ENCODE measurements at places on chromosomes 12 and 14.

- no peak for DNase-seq
These were observed 4.8 kb downstream of the SLC41A2 start for GRCh38 chr12:104953323-104953722.

- no peak for DNase-seq
These were observed 14.8 kb upstream of the TMEM229B start for GRCh38 chr14:67503331-67503730.

DNA sequence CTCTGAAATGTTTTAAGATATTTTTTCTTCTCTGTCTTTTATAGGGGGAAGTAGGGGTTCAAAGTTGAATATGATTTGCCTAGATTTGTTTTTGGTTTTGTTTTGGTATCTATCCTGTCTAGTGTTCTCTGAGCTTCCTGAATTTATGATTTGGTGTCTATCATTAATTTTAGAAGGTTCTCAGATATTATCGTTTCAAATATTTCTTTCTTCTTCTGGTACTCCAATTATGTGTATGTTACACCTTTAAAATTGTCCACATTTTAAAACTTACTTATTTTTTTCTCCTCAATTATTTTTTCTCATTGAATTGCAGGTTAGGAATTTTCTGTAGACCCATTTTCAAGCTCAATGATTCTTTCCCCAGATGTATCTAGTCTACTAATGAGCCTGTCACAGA, 13.8 kb upstream of the DCN start:
- no peak for DNase-seq

- no peak for DNase-seq
These were observed 88.3 kb downstream of the RIN3 start for GRCh38 chr14:92601757-92602417.

- no peak for DNase-seq
These were observed 116.6 kb downstream of the PIWIL1 start for GRCh38 chr12:130454296-130454695.

GRCh38 chr12:121613462-121613861, 12.9 kb upstream of the ORAI1 start:
- DNase-seq, result no peak

- peak; percentile 29 for DNase-seq
These were observed 286.9 kb upstream of the PRKD1 start for GRCh38 chr14:30214461-30215090.

DNA sequence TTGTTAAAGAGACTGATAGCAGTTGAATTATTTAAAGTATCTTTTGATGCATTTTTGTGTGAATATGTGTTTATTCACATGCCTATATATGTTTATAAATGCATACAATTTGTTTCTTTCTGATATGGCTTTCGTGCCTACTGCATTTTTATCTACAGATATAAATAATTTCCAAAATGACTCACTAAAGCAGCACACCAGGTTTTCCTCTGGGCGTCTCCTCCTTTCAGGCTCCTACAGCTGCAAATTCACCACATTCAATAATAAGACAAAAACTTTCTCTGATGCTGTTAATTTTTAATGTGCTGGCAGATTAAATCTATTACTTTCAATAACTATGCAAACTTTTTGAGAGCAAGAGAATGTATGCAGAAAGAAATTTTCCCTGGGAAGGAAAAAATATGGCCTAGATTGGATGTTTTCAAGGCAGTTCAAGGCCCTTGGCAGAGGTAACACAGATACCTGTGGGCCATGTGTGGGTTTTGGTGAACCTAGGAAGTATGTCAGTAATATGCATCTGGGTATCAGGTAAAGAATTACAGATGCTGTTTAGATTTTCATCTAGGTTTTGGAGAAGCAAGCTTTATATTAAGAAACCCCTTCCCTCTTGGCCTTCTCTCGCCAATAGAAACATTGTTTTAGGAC, 381.8 kb downstream of the EGLN3 start:
- no peak for DNase-seq

GRCh38 chr12:32549675-32550079, 129.4 kb upstream of the DNM1L start:
- DNase-seq, result no peak

GRCh38 chr14:60933920-60934655, 46.8 kb downstream of the TRMT5 start:
- DNase-seq, result no peak

- no peak for DNase-seq
These were observed at the start of gene PXN for GRCh38 chr12:120265473-120266179. TSS of gene PXN (minus strand) at chr12:120265730. CDS start at chr12:120265629, 101 bp downstream.

GRCh38 chr14:54738009-54738408, 164.6 kb downstream of the GCH1 start:
- DNase-seq, result no peak

DNA sequence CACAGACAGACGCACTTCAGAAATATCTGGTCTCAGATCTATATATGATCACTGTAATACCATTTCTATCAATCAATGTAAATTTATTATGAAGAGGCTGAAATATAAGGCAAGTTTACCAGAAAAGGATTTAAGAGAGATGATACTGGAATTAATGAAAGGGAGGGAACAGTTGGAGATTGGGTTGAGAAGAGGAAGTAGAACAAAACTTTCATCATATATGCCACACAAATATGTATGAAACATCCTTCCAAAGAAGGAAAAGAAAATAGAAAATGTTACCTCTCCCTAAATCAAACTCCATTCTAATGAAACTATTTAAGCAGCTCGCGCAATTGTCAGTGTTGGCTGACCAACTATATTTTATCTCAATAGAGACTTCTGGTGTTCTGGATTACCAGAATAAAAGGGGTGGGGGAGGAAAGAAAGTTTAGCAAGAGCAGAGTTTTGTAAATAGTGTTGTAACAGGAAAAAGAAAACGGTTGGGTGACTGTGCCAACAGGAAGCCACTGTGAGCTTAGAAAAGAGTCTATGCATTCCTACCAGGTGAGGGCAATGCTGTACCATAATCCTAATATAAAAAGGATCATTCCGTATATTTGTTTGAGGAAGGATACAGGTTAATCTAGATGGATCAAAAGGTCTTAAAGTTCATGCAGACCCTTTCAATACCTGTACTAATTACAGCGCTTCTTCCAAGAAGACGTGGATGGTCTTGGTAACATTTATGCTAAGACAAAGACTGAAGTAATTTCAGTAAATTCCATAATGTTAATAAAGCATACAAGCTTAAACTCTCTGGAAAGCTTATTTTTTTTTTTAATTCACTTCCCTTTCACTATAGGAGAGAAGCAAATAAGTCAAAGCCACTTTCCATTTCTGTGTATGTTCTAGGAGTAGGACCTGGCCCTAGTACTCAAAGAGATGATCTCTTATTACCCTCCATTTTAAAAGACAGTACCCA, 14.5 kb upstream of the LLPH start:
- no peak for DNase-seq

DNA sequence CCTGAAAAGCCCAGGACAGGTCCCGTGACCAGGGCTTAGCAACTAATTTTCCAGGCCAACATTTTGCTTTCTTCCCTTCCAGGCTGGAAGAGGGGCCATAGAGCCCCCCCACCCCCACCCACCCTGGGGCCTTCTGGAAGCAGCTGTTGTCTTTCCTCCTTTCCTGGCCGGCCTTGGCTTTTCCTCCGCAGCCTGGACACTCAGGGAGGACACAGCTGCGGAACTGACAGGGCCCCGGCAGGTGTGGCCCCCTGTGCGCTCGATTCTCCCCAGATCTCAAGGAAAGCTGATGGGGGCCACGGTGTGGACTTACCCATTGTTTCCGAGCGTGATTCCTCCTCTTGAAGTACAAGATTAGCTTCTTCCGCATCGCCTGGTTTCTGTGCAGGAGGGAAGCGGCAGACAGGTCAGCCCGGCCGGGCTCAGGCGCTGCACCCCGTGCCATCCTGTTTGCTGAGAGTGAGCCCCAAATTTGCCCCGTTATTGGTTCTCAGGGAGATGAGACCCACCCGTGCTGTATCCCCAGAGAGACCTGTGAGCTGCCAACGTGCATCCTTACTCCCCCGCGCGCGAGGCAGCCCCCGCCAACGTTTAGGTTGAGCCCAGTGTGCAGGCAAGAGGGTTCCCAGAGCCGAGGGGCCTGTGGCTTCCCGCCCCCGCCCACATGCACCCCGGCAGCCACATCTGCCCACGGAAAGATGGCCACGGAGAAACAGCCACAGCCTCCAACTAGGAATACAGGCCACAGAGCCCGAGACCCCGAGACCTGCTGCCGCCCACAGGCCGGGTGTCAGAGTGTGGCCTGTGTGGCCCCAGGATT, 129.6 kb downstream of the NCOR2 start:
- DNase-seq, result no peak

GRCh38 chr14:95407354-95407753, 87.6 kb upstream of the CLMN start:
- DNase-seq, result no peak

GRCh38 chr12:115075552-115076170, 391.7 kb upstream of the TBX3 start:
- no peak for DNase-seq

- no peak for DNase-seq
These were observed 196.6 kb upstream of the DIO3 start for GRCh38 chr14:101364503-101365328.

DNA sequence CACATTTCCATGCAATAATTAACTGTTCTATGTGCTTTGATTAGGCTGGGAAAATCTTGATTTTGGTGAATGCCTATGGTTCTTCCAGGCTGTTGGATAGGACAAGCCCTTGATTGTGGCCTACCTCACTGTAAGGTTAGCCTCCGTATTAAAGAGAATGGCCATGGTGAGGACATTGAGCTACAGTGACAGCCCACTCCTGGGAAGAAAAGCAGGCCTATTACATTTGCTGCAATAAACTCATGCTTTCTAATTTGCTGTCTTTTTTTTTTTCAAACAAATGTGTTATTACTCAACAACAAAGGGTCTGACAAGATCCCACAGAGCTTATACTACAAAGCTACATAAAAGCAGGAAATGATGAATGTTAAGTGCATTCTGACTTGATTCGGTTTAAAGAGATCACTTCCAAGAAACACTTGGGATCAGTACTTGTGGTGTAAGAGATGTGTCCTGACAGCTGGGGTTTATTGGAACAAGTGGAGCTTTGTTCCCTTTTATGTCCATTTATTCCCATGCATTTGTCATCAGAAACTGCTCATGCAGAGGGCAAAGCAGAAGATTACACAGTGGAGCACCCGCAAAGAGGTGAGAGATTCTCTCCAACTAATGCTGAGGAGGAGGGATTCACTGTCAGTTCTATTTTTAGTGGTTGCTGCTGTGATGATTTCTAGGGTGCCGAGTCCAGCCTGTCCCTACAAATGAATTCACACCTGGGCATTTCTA, 29.1 kb upstream of the KCNK10 start:
- no peak for DNase-seq

DNA sequence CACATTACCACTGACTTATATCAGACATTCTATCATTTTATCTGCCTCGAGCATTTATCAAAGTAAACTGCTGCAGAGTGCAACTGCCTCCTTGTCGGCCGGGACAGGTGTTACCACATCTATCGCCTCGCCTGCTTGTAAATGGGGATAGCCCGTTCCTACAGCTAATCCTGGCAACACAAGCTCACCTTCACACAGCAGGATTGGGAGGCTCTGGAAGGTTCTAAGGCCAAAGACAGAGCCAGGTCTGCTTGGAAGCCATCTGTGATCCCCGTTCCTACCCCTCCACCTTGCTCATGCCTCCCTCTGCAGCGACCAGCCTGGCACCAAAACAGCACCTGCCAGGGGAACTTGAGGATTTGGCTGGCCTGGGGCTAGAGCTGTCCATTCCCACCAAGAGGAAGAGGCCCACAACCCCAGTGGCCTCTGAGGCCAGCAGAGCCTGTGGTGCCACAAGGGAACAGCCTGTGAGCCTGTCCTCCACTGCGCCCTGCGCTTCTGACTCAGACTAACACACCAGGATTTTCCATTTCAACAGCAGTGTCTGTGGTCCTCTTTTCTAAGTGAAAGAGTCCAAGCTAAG, 114.8 kb upstream of the DIO3 start:
- no peak for DNase-seq

GRCh38 chr14:54564071-54564867, 2.7 kb upstream of the SAMD4A start:
- DNase-seq, result peak; percentile 44

- no peak for DNase-seq
These were observed 46.5 kb downstream of the BTBD7 start for GRCh38 chr14:93286212-93286890.

GRCh38 chr14:92903359-92903758, 19.6 kb upstream of the CHGA start:
- DNase-seq, result no peak

- no peak for DNase-seq
These were observed 231.0 kb downstream of the RBM19 start for GRCh38 chr12:113735131-113735530.

- DNase-seq, result no peak
These were observed 14.2 kb upstream of the LRIG3 start for GRCh38 chr12:58934528-58934927.

- no peak for DNase-seq
These were observed 58.7 kb downstream of the ITPK1 start for GRCh38 chr14:93056840-93057585.

DNA sequence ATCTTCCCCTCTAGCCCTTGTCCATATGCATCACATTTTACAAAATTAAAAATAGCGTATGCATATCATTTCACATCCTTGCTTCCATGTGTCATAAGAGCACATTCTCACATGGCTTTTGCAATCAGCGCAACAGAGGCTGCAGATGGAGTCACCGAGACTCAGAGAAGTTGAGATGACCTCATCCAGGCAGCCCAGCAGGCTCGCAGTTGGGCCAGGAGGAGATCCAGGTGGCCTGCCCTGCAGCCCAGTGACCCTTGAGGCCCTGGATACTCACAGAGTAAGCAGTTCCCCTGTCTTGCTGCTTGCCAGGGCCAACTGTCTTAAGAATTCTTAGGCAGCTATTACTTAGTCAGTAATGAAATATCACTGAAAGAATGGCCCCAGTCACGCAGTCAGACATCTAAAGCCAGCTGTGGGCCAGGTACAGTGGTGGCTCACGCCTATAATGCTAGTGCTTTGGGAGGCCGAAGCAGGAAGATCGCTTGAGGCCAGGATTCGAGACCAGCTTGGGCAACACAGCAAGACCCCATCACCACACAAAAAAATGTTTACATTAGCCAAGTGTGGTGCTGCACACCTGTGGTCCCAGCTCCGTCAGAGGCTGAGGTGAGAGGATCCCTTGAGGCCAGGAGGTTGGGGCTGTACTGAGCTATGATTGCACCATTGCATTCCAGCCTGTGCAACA, 9.1 kb downstream of the CAMKK2 start:
- DNase-seq, result no peak

GRCh38 chr14:67240168-67240932, 885 bp upstream of the PALS1 start:
- no peak for DNase-seq

DNA sequence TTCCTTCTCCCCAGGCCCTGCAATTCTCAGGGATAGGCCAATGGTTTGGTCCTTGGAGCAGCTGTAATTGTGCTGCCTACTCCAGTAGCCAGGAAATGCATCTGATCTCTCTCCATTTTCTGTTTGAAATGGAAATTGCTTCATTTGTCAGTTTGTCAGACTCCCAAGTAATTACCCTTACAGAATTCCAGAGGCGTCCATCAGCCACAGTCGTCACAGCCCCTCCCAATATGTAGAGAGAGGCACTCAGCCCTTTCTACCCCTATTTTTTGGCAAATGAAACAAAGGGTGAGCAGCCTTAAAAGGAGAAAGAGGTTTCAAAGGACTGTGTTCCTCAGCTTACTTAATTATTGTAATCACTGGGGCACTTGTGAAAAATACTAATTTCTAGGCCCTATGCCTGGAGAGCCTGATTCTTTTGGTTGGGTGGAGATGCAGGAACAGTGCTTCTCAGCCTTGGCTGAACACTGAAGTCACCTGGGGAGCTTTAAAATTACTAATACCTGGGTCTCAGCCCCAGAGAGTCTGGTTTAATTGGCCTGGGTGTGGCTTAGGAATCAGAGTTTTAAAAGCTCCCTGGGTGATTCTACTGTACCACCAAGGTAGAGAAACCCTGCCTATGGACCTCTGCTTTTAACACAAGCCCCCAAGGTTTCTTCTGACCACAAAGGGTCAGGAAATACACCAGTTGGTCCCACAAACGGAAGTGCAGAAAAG, 190.0 kb downstream of the EMP1 start:
- DNase-seq, result no peak

Measured in DMS 273 treated with DMSO at 0.1 percent for 48 hours (cell line).